Esophagus squamous epithelium (tissue), 5 donors: ENCODE measurements at places on chromosomes 7 and 10.

- no peak for DNase-seq
These were observed 329.5 kb downstream of the CRPPA start for GRCh38 chr7:16091701-16092310.

DNA sequence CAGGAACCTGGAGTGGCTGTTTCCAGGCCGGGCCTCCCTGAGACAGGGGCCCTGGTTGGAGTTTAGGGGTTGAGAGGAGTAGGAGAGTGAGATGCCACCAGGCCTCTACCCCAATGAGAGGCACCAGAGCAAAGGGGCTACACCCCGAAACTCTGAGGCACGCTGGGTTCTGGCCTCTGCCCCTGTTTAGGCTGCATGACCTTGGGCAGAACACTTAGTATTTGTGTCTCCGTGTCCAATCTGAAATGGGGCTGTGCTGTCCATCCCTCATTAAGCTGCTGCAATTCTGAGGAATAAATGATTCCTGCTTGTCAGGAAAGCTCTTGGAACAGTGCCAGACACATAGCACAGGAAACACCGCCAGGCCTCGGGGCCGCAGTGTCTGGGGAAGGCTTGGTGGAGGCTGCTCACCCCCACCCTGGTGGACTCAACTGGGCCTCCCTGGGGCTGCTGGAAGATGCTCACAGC, 40.5 kb upstream of the SAMD8 start:
- no peak for DNase-seq

- no peak for DNase-seq
These were observed 63.2 kb downstream of the PRKCQ start for GRCh38 chr10:6516929-6517284.

GRCh38 chr7:91375378-91375777, 111.1 kb downstream of the FZD1 start:
- DNase-seq, result no peak

- DNase-seq, result no peak
These were observed 91.1 kb upstream of the ARHGAP21 start for GRCh38 chr10:24814568-24815313.

DNA sequence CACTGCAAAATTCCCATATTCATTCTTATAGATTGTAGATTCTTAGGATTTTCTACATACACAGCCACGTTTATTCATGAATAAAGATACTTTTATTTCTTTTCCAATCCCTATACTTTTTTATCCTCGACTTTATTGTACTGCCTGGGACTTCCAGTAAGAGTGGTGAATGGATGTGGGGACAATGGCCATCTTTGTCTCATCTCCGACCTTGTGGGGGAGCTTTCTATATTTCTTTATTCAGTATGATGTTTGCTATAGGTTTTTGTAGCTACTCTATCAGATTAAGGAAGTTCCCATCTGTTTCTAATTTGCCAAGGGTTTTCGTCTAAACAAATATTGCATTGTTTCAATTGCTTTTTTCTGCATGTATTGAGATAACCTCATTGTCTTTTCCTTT, 184.3 kb downstream of the FOXP2 start:
- no peak for DNase-seq

DNA sequence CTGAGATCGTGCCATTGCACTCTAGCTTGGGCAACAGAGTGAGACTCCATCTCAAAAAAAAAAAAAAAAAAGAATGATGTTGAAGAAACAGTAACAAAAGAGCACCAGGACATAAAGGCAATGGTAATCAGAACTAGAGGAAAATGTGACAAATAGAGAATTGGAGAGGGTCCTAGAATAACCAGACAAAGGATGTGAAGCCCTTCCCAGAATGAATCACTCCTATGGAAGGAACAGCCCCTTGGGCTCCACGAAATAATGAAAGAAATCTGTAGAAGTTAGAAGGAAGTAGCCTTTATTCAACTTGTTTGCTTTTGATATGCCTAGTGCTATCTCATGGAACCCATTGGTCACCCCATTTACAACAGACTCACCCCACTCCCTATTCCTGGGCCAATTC, 169.2 kb downstream of the SUGCT start:
- DNase-seq, result no peak

GRCh38 chr7:17710312-17710711, 230.0 kb downstream of the SNX13 start:
- no peak for DNase-seq

DNA sequence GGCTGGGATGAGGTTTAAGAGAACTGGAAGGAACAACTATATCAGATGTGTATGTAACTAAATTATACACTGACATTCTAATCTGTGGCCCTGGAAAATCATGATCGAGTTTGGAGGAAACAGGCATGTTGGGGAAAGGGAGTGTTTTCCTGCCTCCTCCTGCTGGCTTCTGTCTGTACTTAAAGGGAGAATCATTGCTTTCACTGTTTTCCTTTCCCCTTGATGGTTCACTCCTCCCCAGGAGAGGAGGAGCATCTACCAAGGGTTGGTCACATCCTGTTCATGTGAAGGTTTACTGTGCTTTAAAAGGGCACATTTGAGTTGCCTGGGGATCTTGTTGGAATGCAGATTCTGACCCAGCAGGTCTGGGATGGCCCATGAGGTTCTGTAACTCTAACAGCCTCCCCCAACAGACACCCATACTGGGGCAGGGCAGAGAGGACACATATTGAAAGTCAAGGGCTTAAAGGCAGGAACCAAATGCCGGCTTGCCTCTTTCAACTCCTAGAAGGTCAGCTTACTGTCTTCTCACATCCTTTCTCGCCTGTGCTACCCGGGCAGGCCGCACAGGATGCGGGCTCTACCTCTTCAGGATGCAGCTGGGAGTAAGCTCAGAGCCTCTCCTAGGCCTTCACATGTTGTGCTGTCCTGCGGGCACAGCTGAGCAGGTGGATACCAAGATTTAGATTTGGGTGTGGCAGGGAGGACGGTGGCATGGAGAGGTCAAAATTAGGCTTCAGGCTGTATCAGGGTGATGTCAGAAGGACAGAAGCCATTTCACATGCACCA, 694.8 kb downstream of the KCNMA1 start:
- DNase-seq, result no peak

GRCh38 chr7:55593172-55593514, 20.8 kb upstream of the VOPP1 start:
- DNase-seq, result no peak

GRCh38 chr10:70270952-70271351, 12.9 kb downstream of the NPFFR1 start:
- DNase-seq, result no peak

GRCh38 chr10:119059557-119059956, 21.1 kb downstream of the EIF3A start:
- no peak for DNase-seq

DNA sequence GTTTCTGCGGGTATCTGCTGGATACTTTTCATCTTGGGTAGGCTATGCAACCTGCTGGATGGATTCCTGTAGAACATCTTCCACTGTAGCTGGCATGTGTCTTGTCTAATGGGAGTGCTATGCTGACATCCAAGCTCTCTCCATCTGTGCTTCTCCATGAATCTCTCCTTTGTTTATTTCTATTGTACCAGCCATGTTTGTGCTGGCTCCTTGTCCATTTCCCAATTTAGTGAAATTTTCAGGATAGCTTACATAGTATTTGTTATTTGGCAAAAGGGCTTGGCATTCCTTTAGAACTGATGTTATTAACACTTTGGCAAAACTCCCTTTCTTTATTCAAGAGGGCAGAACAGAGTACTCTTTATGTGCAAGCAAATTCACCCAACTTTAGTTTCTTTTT, 198.0 kb downstream of the CSTF2T start:
- DNase-seq, result no peak

DNA sequence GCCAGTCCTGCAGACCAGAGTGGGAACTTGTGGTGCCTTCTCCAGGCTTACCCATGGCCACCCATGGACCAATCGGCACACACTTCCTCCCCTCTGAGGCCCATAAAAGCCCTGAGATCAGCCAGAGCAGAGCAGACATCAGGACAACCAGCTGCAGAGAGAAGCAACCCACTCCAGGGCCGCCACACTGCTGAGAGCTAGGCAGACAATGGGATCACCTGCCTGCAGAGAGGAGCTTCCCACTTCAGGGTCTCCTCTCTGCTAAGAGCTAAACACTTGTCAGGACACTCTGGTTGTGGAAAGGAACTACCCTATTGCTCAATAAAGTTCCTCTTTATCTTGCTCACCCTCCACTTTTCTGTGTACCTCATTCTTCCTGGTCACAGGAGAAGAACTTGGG, 34.0 kb downstream of the C7orf25 start:
- DNase-seq, result no peak

DNA sequence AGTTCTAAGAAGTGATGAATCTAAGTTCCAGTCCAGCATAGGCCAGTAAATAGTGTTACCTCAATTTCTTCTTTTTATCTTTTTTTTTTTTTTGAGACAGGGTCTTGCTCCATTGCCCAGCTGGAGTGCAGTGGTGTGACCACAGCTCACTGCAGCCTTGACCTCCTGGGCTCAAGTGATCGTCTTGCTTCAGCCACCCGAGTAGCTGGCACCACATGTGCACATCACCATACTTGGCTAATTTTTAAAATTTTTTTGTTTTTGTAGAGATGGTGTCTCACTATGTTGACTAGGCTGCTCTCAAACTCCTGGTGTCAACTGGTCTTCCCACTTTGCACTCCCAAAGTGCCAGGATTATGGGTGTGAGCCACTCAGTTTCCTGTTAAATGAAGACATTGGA, 126.6 kb upstream of the LYZL2 start:
- DNase-seq, result no peak

- DNase-seq, result no peak
These were observed 10.1 kb downstream of the HNRNPF start for GRCh38 chr10:43398939-43399319.

- DNase-seq, result no peak
These were observed 94.8 kb downstream of the KCNMA1 start for GRCh38 chr10:77542710-77543259.
